ENCODE measurements at places on chromosomes 6 and 20.

GRCh38 chr6:99618649-99619408 is 12.2 kb downstream of the PRDM13 start:
- no peak for DNase-seq

GRCh38 chr20:8901237-8902025 is 167.5 kb upstream of the PLCB4 start:
- DNase-seq, result no peak

GRCh38 chr6:161151660-161152526 is 122.0 kb downstream of the AGPAT4 start:
- no peak for DNase-seq

DNA sequence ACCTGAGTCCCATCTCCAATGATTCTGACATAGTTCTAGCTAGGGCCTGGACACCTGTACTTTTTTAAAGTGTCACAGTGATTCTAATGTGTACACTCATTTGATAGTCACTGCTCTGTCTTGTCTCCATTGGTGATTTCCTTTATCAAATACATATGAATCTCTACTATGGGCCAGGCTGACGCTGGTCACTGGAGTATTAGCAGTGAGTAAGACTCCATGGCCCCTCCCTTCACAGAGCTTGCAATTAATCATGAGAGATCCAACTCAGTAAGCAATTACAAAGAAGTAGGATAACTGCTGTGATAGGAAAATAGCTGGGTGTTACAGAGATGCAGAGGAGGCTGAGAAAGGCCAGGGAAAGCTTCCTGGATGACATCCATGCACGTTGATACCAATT is 19.3 kb upstream of the SASH1 start:
- no peak for DNase-seq

DNA sequence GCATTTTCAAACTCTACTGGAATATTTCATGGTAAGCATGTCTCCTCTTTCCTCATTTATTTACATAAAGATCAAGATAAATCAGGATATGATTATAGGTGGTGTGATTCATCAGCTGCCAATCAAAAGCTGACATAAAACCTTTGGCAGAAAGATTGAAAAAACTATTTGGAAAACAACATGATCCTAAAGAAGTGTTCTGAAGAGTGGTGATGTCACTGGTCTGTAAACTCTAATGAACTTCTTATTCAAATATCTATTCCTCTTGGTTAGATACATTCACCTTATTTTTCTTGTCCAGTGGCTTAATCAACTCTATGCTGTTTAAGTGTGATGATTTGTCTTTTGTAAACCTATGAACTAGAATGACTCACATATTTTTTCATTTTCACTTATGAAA is 535.5 kb upstream of the CITED2 start:
- DNase-seq, result no peak

DNA sequence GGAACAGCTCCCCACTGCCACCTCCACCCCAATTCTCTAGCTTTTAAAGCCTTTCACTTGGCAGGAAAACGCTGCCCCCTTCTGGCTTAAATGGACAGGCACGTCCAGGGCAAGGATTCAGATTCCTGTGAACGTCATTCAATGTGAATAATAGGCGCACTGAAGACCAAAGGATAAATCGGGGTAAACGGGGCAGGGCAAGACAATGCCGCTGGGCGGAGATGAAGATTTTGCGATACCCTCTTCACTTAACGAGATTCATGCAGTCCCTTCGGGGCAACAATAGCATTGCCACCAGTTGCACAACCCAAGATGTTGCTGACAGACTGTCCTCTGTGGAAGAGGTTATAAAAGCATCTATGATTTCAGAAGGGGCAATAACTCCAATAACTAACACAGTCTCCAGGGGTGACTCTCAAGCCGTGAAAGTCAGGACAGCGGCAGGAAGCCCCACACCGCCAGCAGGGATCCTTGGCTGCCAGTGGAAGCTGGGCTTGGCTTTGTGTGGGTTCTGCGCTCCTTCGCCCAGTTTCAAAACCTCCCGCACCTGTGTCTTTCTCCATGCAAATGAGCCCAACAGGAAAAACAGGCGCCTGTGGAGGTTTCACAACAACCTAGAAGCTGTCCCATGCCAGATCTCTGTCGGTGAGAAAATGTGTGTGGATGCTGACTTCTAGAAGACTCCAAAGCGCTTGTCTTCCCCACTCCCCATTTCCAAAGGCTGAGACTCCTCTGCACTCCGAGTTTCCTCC is 291.8 kb downstream of the BMP7 start:
- DNase-seq, result no peak

DNA sequence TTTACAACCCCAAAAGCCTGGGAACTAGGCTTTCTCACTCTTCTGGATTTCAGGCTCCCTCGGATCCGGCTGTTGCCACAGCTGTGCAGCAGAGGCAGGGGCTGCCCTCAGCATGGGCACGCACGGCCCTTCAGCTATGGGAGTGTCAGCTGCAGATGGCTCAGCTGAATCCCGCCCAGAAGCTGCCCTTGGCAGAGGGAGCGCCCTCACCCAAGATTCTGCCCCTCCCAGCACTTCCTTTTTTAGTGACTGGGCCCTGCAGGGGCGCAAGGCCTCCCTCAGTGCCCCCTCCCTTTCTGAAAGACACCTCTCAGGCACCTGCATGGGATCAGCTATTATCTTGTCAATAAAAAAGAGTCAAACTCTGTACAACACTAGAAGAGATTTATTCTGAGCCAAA is 67.9 kb upstream of the THBS2 start:
- DNase-seq, result no peak

GRCh38 chr6:148775161-148775560 is 28.3 kb downstream of the UST start:
- DNase-seq, result no peak

GRCh38 chr6:56789879-56790278 is 147.2 kb upstream of the DST start:
- DNase-seq, result no peak

DNA sequence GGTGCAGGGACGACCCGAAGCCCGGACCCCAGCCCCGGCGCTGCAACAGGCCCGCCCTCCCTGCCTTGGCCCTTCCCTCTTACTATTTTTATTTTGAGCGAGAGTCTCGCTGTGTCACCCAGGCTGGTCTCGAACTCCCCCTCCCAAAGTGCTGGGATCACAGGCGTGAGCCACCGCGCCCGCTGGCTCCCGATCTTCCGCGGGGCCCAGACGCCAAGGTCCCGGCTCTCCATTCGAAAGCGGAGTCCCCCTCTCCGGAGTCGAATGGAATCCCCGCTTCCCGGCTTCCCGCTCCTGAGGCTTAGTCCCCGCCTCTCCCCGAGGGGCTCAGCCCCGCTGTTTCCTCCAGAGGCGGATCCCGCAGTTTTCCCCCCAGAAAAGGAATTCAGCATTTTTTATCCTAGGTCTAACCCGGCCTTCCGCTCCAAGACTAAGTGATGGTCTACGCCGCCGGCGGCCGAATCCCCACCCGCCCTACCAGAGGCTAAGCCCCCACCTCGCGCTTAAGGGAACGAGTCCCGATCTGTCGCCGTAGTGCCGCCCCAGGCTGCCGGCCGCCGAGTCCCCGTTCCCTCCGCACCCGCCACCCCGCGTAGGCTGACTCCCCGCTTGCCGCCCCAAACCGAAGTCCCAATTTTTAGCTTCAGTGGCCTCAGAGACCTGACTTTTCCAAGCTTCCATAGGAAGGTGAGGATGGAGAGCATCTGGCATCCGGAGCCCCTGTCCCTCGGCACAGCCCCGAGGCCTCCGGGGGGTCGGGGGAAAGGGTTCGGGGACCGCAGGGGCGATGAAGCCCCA is 11.5 kb upstream of the TMC2 start:
- peak; percentile 15 for DNase-seq

DNA sequence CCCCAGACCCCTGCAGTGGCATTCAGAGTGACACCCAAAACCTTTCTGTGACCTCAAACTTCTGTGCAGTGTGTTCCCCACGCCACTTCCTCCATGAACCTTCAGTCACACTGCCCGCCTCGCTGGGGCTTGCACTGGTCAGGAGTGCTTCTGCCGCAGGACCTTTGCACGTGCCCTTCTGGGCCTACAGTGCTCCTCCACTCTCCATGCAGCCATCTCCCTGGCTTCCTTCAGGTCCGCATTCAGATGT is 27.1 kb downstream of the SYNJ2 start:
- no peak for DNase-seq

- DNase-seq, result no peak
Observed at GRCh38 chr6:14002176-14002947, 77.6 kb downstream of the RNF182 start.

DNA sequence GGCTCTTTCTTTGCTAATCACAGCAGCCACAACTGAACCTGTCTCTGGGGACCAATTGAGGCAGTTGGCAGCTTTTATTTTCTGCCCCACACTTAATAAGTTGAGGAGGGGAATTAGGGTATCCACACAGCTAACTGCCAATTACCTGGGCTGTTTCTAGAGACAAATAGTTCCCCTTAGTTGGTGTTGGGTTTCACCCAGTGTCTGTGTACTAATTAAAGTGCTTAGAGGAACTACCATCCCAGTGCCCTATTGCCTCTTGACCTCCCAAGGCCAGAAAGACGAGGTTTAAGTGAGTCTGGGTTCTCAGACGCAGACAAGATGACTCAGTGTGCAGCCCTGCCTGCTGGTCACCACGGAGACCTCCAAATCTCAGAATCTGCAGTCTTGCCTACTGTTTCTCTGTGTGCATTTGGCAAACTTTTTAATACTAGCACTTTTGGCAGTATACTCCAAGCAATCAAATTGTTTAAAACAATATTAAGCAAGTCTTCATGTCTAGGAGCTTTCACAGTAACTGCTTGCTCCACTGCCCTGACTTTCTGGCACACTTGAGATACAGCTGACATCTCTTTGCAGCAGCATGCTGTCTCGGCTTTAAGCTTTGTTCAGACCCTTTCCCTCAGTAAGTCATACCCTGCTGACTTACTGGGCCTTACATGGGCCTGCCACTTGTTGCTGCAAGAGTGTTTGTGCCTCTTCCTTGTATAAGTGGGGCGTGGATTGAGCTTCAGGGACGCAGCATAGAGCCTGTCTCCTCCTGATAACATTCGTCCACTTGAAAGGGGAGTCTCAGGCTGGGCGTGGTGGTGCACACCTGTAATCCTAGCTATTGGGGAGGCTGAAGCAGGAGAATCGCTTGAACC is 31.9 kb downstream of the STK35 start:
- DNase-seq, result no peak
